ENCODE measurements at places on chromosomes 5 and 9.

- DNase-seq: no peak
These were observed 2.5 kb downstream of the CAST start for GRCh38 chr5:96664669-96665068.

- DNase-seq: no peak
These were observed 629.5 kb downstream of the KCTD16 start for GRCh38 chr5:144800169-144800568.

DNA sequence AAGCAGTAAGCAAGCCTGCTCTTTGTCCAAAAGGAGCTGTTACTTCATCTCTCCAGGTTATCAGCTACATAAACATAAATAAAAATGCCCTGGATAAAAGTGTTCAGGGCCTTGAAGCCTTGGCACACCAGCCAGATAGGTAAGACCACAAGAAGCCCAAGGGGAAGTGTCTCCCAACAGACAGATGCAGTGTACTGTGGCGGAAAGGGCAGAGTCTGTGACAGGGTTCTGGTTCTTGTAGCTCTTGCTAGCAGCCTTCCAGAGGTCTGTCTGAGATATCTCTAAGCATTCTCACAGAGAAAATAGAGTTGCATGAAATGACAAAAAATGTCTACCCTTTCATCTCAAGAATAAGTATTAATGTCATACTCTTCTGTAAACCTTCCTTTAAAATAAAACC, 30.1 kb downstream of the ISOC1 start:
- no peak for DNase-seq

DNA sequence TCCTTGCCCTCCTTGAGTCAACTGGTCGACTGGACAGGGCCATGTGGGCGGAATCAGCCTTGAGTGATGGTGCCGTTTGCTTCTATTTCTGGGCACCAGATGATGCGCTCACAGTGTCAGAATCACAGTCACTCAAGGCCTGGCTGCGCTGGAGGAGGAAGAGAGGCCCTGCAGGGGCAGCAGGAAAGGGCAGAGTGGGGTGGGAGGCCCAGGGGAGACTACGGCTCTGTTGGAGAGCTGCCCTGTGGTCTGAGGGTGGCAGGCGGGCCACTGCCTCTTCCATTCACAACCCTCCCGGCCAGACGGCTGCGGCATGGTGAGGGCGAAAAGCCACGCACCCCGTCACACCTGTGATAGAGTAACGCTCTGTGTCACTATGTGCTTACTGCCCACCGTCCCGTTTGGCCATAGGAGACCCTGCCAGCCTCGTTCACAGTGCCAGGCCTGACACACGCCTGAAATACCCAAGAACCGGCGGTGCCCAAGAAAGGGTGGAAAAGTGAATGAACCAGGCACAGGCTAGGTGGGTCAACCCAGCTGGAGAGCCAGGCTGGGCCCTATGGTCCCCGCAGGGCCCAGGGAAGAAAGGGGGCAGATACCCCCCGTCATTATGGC, 9.9 kb downstream of the PLPP7 start:
- DNase-seq: no peak

DNA sequence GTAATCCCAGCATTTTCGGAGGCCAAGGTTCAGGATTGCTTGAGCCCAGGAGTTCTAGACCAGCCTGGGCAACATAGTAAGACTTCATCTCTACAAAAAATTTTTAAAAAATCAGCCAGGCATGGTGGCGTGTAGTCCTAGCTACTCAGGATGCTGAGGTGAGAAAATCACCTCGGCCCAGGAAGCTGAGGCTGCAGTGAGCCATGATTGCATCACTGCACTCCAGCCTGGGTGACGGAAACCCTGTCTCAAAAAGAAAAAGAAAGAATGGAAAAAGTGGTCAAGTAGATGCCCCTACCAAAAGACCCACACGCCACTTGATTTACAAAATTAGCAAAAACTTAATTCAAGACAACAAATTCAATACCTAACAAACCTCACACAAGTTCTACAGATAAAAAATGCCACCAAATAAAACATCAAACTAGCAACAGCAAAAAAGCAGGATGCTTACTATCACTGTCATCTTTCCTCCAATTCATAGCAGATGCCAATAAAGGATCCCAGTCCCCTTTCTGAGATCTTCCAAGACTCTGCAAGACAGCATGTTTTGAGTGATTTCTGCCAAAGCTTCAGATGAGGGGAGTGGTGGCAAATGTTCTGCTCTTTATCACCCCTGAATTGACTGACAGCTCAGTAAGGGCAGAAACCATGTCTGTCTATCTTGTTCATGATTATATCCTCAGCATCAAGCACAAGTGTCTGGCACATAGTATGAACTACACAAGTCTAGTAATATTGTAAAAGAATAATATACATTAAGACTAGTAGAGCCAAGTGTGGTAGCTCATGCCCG, 34.2 kb upstream of the TESK1 start:
- peak; percentile 63 for DNase-seq

- peak; percentile 8 for DNase-seq
These were observed 56.8 kb upstream of the SMIM32 start for GRCh38 chr5:136249678-136250266.

All from stimulated activated naive CD8-positive, alpha-beta T cell treated with anti-CD3 and anti-CD28 coated beads, Interleukin-15, Interleukin-2, amounts not matched to agents 100 U/mL and 50 U/mL, for 24 hours (primary cell).